ENCODE measurements at places on chromosomes 4 and X.

DNA sequence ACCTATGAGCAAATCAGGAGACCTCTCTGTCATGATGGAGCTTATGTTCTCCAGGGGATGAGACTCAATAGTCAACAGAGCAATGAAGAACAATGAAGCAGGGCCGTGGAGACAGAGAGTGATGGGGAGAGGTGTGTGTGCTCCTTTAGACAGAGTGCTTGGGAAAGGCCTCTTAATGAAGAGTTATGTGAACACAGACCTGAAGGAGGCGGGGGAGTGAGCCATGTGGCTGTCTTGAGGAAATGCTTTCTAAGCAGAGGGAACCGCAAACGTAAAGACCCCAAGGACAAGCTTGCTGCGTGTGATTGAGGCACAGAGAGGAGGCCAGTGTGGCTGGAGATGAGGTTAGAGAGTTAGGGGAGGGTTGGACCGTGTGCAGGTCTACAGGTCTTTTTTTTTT is 53.1 kb downstream of the CHRNA9 start:
- no peak for DNase-seq

- no peak for DNase-seq
Measured at GRCh38 chrX:69524781-69525363, 20.7 kb downstream of the NALF2 start.

DNA sequence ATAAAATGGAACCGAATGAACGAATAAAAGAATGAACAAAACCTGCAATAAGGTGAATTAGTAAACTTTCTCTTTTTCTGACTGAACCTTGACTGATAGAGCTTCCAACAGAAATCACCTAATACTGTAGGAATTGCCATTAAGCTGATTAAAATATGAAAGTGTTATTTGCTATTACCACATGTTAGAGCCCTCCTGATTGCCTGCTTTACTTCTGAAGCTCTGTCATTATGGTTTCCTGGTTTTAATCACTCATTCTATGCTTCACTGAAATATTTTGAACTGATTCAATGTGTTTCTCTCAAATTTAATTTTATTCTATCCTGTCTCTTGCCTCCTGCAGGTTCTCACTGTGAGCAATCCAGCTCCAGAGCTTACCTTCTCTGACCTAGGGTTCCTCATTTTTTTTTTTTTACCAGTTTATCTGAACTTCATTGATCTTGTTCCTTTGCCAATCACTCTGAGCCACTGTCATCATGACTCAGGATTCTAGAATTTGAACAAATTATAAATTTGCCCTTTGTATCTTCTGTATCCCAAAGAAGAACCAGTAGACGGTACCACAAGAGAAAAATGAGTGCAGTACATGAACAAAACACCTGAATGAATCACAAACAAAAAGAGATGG is 48.1 kb upstream of the UGT2B15 start:
- DNase-seq = no peak

- no peak for DNase-seq
Measured at GRCh38 chr4:8514391-8514790, 65.8 kb upstream of the GPR78 start.

GRCh38 chr4:150289881-150290280 is 211.6 kb downstream of the DCLK2 start:
- no peak for DNase-seq

GRCh38 chr4:61231421-61231820 is 31.3 kb downstream of the ADGRL3 start:
- no peak for DNase-seq

DNA sequence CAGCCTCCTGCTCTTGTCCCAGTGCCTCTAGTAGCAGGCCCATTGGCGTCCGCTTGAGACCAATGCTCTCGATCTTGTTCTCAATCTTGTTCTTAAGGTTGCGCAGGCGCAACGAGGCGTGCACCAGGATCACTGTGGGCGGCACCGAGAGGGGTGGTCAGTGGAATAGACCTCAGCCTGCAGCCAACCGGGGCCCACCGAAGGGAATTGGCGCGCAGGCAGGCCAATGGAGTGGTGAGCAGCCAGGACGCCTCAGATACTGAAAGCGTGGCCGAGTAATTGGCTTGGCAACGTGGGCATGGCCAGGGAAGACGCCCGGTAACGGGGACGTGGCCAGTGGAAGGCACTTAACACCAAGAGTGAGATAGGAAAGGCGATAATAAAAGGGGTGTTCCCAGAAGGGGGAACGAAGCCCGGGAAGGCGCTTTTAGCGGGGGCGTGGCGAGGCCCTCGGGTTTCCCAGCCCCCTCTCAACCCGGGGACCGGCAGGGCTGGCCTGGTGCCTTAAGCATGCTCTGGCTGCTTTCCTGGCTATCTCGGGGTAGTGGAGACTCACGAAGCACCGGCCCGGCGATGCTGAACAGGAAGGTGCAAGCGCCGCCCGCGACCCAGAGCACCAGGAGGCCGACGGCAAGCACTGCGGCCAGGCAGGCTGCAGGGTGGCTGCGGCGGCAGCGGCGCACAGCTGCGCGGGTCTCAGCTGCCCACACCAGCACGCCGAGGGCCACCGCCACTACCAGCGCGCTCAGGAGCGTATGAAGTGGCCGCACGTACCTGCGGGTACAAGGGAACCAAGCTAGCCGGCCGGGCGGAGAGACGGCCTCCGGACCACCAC is 1.7 kb downstream of the PRAF2 start:
- DNase-seq = no peak

DNA sequence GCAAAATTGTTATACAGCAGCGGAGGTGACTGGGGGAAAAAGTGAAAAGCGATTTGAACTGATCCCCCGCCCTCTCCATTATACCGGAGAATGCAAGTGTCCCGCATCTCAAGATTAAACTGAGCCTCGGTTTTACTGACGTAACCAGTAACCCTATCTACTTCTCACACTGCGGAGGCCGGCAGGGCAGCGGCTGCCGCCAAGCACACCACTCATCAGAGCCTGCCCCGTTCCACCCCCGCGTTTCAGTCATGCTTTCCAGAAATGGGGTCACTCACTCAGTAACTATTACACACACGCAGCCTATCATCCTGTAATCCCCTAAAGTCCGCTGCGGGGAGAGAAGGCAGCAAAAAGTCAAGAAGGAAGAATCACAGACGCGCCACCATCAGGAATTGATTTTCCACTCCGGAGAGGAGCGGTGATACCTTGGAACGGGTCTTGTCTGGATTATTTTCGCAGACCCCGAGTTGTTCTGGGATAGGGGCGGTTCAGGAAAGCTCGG is 1.4 kb downstream of the RPS6KA3 start:
- no peak for DNase-seq

DNA sequence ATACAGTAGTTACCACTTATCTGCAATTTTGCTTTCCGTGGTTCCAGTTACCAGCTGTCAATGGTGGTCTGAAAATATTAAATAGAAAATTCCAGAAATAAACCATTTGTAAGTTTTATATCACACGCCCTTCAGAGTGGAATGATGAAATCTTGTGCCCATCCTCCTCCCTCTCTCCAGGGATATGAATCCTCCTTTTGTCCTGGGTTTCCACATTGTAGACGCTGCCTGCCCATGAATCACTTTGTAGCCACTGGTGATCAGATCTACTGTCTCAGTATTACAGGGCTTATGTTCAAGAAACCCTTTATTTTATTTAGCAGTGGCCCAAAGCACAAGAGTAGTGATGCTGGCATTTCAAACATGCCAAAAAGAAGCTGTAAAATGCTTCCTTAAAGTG is 198.6 kb downstream of the KCNIP4 start:
- DNase-seq = no peak

GRCh38 chrX:84475101-84475500 is 27.2 kb downstream of the HDX start:
- DNase-seq = no peak

- no peak for DNase-seq
Measured at GRCh38 chrX:87098477-87098876, 419.1 kb upstream of the KLHL4 start.

GRCh38 chrX:97619499-97619898 is 735.8 kb downstream of the RPA4 start:
- no peak for DNase-seq

- no peak for DNase-seq
Measured at GRCh38 chr4:53009824-53010223, 147.7 kb downstream of the RASL11B start.

GRCh38 chrX:103157496-103158316 is 57.2 kb upstream of the BEX4 start:
- no peak for DNase-seq

DNA sequence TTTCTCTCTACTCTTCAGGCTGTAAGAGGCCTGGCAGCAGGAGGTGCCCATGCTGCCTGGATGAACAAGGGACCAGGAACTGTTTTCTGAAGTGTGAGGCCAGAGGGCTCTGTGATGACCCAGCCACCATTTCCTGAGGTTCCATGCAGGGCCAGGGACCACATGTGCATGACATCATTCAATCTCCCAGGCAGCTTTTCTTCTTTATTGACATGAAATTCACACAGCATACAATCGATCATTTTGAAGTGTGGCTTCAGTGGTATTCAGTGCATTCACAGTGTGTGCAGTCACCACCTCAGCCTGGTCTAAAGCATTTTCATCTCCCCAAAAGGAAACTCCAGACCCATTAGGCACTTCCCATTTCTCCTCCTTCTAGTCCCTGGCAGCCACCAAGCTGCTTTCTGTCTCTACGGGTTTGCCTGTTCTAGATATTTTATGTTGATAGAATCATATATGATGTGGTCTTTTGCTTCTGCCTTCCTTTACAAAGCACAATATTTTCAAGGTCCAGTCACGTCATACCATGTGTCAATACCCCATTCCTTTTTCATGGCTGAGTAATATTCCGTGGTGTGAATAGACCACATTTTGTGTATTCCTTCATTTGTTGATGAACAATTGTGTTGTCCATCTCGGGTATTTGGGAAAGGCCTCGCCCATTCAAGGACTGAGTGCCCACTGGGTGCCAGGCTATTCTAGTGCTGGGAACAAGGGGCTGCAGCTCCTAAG is 93.1 kb downstream of the PSAPL1 start:
- DNase-seq = no peak

- DNase-seq = no peak
Measured at GRCh38 chr4:98527534-98528269, 130.7 kb downstream of the TSPAN5 start.

DNA sequence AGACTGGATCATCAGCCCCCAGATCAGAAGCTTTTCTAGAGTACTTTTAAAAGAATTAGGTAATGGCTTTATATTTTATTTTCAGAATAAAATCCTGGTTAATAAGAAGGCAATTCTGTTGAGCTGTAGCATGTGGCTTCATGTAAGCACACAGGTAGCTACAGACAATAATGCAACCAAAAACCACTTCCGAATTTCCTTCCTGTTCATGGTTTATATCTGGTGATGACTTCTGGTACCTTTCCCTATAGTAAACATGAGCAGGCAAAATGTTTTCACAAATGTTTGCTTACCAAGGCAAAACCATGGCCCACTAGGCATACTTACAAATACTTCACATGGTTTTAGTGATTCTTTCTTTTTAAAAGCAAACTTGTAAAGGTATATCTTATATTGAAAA is 144.6 kb downstream of the CDS1 start:
- DNase-seq = no peak

DNA sequence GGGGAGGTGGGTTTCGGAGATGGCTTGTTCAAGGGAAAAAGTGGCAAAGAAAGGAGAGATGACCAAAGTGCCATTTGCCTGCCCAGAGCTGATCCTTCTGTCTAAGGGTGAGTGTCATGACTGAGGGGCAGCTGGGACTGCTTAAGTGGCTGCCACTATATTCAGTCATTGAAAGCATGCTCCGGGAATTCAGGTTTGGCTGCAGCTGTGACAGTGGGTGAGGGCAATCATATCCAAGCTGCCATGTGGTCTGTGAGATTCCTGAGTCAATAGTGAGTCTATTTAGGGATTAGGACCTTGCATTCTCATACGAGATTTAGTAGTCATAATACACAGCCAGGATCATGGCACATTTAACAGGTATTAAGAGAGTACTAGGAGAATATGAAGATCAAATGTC is 138.8 kb upstream of the BANK1 start:
- no peak for DNase-seq

- DNase-seq = no peak
Measured at GRCh38 chrX:40373025-40373424, 207.7 kb upstream of the ATP6AP2 start.

- no peak for DNase-seq
Measured at GRCh38 chr4:18938343-18939099, 917.0 kb upstream of the LCORL start.

DNA sequence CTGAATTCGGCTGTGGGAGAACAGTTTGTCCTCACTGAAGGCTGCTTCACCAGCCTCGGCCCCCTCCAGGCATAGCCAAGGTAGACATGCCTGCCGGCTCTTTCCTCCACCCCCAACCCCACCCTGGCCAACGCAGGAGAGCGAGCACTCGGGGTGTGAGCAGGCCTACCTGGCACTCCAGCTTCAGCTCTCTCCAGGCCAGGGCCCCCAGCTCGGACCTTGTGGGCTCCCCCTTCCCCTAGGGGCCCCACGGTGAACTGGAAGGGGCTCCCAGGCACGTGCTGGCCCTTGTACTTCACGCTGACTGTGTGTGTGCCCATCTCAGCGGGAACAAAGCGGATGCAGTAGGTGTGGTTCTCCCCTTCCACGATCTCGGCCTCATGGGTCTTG is 22.4 kb downstream of the FLNA start:
- DNase-seq = no peak

DNA sequence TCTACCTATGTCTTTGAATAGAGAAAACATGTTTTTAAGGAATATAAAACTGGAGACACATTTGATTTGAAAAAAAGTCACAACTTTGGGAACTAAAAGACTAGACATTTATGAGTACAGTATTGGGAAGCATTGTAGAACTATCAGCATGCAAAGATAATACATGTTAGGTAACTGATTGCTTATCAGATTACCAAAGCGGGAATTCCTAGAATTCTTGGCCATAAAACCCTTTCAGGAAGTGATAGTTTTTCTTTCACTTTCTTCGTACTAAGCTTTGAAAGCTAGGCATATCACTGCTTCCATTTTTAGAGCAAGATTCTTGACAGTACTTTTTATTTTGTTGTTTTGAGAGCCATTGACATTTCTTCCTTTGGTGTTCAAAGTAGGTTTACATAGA is 646.6 kb upstream of the PITX2 start:
- DNase-seq = no peak

DNA sequence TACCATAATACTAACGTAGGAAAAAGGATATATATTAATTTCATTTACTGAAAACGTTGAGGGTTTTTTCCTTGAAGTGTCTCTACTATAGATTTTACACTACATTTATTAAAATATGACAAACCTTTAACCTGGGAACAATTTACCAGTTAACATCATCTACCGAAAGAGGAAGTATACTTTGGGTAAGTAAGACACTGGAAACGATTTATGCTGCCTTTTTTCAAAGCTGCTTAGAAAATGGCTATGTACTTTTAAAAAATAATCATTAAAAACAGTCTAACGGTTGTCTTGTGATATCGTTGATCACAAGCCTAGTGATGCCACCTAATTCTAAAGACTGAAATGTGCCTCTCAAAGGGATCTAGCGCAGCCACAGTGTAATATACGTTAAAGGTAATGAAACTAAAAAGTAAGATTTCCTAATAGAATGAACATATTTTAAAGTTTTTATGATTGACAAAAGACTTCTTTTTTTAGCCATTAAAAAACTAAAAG is 50.4 kb downstream of the STX18 start:
- no peak for DNase-seq

- no peak for DNase-seq
Measured at GRCh38 chr4:21896767-21897166, 51.8 kb downstream of the KCNIP4 start.

- no peak for DNase-seq
Measured at GRCh38 chrX:108347800-108348199, 90.4 kb downstream of the COL4A6 start.

All from stimulated activated CD4-positive, alpha-beta T cell treated with anti-CD3 and anti-CD28 coated beads, Interleukin-1b, Interleukin-23, amount 100 ng/mL, for 1 hour (primary cell).